Type B pancreatic cell (in vitro differentiated cells): ENCODE measurements at places on chromosomes 13 and 19. TPM values are rescaled to one million over a fixed set of nuclear protein-coding genes. Genes with fewer than 3 reads are reported as not detected.

Gene RAB11B
- total RNA-seq, result 106 and 123 TPM in 2 replicates

Gene PBX4
- total RNA-seq, result 2.1 and 10.9 TPM in 2 replicates

Gene ATP8B3
- 0.48 and 1.5 TPM in 2 replicates for total RNA-seq

Gene KANK2
- 17.6 and 55.3 TPM in 2 replicates for total RNA-seq

Gene SLC1A6
- total RNA-seq, result 6.4 and 15.2 TPM in 2 replicates

Gene SHISA7
- 0.05 and 0.22 TPM in 2 replicates for total RNA-seq

Gene DENND1C
- 0.93 and 0.94 TPM in 2 replicates for total RNA-seq

Gene DCLK1
- 11.4 and 47.1 TPM in 2 replicates for total RNA-seq

Gene ZNF224
- 28.9 and 32.8 TPM in 2 replicates for total RNA-seq

Gene ZNF93
- 19.2 and 26.3 TPM in 2 replicates for total RNA-seq
